Muscle of back (tissue), 13 donors: ENCODE measurements at places on chromosomes 16 and 17. TPM values are rescaled to one million over a fixed set of nuclear protein-coding genes. Genes with fewer than 3 reads are reported as not detected.

Gene KRT32
- not detected for polyA plus RNA-seq

Gene CA5A
- 0.13 TPM for polyA plus RNA-seq

DNA sequence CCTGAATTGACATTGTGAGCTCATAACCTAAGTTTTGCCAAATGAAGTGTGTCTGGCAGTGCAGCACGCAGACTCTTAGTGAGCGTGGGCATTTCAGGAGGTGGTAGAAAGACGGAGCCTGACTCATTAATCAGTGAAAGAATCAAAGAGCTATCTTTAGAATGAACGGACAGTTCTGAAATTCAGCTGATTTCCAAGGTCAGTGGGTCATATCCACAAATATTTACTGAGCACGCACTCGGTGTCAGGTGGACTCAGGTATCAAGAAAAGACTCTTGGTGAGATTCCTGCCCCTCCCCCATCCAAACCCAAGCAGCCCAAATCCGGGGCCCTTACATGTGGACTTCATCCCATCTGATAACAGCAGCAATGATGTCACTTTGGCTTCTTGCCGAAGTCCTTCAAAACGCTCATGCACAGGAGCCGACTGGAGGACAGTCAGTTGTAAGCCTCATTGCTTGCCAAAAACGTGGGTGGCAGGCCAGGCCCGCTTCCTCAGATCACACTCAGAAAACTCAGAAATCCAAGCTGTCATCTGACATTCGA, 185.8 kb downstream of the HS3ST3A1 start:
- DNase-seq: peak; percentile 58

DNA sequence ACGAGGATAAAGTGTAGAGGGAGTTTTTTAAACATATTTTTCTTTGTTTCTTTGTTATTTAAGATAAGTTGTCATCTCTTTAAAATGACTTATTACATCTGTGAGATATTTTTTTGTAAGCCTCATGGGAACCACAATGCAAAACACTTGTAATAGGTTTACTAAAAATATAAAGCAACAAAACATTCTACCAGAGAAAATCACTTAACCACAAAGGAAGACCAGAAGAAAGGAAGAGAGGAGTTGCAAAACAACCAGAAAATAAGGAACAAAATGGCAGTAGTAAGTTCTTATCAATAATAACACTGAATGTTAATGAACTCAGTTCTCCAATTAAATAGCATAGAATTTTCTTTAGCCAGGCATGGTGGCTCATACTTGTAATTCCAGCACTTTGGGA, 22.9 kb downstream of the DHRS7B start:
- no peak for DNase-seq
